ENCODE measurements at places on chromosomes 6 and 20.

DNA sequence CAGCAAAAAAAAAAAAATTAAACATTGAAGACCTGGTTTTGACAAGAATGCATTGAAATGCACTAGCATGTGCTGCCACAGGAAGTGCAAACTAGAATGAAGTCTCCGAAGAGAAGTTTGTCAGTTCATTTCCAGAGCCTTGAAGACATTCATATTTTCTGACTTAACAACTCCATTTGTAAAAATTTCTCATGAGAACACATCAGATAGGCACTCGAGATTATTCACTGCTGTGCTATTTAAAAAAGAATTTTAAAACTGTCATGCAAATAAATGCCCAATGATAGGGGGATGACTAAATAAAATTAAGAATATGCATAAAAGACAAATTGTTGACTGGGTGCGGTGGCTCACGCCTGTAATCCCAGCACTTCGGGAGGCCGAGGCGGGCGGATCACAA is 394.6 kb upstream of the JARID2 start:
- no peak for DNase-seq

DNA sequence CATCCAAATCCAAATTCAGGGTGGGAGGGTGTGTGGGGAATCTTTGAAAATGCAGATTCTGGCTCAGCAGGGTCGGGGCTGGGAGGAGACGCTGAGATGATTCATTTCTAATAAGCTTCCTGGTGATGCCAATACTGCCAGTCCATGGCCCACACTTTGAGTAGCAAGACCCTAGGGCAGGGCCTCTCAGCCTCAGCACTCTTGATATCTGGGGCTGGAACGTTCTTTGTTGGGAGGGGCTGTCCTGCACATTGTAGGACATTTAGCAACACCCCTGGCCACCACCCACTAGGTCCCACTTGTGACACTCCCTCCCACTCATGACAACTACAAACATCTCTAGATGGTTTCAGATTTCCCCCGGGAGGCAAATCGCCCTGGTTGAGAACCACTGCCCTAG is 191.0 kb downstream of the ZDHHC14 start:
- DNase-seq = no peak

GRCh38 chr20:7889736-7890135 is 50.5 kb downstream of the HAO1 start:
- DNase-seq = no peak

- peak; percentile 73 for DNase-seq
Observed at GRCh38 chr6:119148098-119148824, 69.8 kb upstream of the FAM184A start.

DNA sequence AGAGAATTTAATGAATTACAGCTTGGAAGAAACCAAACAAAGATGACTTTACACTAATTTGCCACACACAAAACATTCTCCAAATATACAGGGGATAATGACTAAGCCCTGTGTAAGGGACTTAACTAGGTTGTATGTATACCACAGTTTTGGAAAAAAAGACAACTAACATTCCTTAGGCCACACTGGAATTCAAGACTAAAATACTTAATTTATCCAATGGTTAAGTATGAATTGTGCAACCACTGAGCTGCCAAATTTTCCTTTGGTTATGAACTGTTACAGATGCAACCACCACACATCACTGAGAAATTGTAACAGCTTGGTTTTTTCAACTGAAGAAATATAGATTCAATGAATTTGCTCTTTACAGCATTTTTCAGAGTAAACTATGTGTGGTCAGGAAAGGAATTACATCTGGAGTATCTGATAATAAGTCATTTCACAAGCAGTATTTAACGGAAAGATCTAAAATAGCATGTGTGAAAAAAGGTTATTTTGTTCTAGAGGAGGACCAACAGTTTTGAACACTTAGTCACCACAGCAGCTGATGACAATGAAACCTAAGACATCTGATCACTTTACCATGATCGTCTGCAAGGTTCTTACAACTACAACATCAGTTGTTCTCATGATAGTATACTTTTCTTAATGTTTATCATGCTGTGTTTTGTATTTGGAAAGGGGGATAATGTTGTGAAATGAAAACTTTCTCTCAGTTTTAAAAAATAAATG is 318.8 kb downstream of the BCKDHB start:
- no peak for DNase-seq
